ENCODE measurements at places on chromosomes 6 and 20. TPM values are rescaled to one million over a fixed set of nuclear protein-coding genes. Genes with fewer than 3 reads are reported as not detected.

DNA sequence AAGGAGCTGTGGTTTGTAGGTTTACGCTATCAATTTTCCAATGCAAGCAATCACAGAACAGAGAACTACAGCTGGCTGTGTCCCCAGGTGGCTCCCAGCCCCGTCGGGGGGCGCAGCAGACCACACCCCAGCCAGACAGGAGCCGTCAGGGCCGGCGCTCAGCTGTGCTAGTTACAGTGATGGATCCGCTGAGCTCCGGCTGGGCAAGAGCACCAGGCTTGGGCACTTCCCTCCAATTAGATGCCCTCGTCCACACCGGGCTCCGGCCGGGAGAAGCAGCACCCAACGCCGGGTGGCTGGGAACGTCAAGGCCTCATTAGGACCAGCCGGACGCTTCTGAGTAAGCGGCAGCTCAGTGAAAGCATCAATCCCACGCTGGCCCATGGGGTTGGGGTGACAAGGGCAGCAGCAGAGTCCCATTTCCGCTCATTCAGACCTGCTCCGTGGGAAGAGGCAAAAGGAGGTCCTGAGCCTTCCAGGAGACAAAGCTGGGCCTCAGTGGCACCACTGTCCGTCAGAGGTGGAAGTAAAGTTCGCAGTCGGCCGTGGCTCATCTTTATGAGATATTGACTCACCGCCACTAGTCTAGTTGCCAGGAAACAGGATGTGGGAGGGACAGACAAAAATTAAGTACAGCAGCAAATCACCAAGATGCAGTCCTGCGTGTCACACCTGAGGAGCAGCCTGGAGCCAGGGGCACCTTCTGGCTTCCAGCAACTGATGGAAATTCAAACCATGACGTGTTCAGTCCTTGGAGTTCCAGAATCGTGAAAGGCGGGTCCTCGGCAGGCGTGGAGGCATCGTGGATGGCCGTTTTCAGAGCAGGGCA lies 164.1 kb downstream of the TAF4 start:
- DNase-seq: no peak

- DNase-seq: no peak
Observed at GRCh38 chr6:16322666-16323312, 84.4 kb downstream of the GMPR start.

- no peak for DNase-seq
Observed at GRCh38 chr6:158847012-158847529, 27.9 kb upstream of the EZR start.

GRCh38 chr20:17612287-17612991 lies 42.6 kb downstream of the DSTN start:
- DNase-seq: no peak

- peak; percentile 29 for DNase-seq
Observed at GRCh38 chr6:141744971-141745370, 387.8 kb upstream of the GJE1 start.

DNA sequence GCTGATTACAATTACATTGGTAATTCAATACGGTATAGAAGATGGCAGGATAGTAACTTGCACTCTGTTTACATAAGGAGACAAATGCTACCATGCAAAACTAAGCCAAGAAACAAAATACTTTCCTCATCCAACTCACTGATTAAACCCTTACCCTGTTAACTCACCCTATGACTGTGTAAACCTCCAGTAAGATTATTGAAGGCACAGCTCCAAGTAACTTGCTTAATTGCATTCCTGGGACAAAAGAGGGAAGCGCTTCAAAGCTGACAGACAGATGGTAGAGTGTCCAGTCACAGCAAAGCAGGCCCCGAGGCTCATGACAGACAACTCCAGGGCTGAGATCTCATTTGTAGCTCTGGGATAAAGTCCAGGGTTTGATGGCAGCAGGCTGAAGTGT lies 6.9 kb upstream of the KIF16B start:
- no peak for DNase-seq

GRCh38 chr20:10927936-10928840 lies 254.4 kb upstream of the JAG1 start:
- no peak for DNase-seq

GRCh38 chr6:143293523-143293922 lies 157.0 kb downstream of the ADAT2 start:
- no peak for DNase-seq

The SLC22A16 gene
- not detected for total RNA-seq

DNA sequence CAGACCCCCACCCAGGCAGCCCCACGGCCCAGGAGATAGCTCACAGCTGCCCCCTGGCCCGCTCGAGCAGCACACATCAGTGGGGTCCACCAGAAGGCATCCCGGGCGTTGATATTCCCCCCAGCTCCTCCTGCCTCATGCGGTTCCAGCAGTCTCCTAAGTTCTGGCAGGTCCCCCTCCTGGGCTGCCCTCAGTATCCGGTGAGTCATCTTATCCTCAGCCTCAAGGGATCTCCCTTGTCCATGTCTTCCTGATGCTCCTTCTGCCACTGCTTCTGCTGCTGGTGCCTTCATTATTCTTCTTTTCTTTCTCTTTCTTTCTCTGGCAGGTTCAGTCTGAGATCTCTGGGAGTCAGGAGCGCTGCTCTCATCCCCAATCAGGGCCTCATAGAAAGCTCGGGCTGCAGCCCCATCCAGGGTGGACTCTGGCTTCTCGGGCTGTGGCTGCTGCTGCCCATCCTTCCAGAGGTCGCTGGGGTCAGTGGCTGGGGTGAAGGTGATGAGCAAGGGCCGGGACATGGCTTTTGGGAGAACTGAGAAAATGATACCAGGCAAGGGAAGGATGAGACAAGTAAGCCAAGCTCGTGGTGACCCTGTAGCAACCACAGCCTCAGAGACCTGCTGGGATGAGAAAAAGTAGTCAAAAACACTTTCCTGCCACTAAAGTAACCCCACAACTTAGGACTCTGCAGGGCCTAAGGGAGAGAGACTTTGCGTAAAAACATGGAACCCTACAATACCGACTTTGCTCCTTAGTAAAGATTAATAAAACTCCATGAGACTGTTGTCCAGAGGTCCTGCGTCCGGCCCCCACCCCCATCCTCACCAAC lies 622 bp downstream of the GPANK1 start:
- no peak for DNase-seq

The BPIFA1 gene
- not detected for total RNA-seq
